ENCODE measurements at places on chromosomes 3 and 15. TPM values are rescaled to one million over a fixed set of nuclear protein-coding genes. Genes with fewer than 3 reads are reported as not detected.

DNA sequence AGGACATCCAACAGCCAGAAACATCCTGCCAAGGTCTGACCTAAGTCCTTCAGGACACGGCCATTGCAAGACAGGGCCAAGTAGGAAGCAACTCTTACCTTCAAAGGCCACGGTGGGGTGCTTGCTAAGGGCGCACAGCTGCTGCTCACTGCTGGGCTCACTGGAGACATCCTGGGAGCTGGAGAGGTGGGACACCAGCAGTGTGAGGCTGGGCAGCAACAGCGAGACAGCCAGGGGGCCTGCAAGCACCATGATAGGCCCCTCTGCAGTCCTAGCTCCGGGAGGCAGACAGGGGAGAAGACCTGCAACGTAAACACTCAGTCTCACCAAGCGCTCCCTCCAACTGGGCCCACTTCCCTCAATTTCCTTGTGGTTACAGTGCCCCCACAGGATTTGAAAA lies 79.2 kb downstream of the SEMA5B start:
- peaks cover 24% of the 10 kb centered on the region for H3K4me1 ChIP-seq
- H3K36me3 ChIP-seq = peaks cover 9% of the 10 kb centered on the region
- H3K27me3 ChIP-seq = no peaks in the 10 kb centered on the region
- H3K27ac ChIP-seq = no peak overlapping the region
- no peak overlapping the region for H3K4me3 ChIP-seq
- DNase-seq = no peak

KLHDC8B gene
- total RNA-seq = 36.3 TPM

KBTBD12 gene
- total RNA-seq = not detected

FES gene
- 3.3 TPM for total RNA-seq

CPLX3 gene
- 0.32 TPM for total RNA-seq

Measured in glutamatergic neuron (in vitro differentiated cells).